Occipital lobe (tissue), 3 donors: ENCODE measurements at places on chromosomes 13 and 19.

GRCh38 chr19:16249826-16250404, 52.2 kb downstream of the AP1M1 start:
- no peak for DNase-seq

DNA sequence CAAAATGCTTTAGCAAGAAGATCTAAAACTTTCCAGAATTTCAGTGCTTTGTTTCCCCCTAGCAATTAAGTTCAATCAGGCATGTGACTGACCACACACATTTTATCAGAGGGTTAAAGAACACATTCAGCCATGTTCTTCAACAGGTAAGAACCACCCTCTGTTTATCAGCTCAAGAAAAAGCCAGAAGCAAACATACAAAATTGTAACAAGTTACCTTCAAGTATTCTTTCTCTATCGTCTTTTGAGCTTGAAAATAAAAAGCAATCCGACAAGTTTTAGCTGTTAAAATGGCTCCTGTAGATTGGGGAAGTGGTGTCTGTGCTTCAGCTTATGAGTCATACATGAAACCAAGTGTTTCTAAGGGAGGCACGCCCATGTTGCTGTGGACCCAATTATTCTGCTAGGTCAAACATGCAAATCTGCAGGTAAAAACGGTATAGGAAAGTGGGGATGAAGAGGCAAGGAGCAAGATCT, at the start of gene ELF1:
TSS of gene ELF1 (minus strand) at position 306 of the 477 bp plus-strand sequence. CDS start 37,262 bp downstream, outside the sequence.
- no peak for DNase-seq

GRCh38 chr13:32446773-32447465, 19.0 kb upstream of the N4BP2L1 start:
- DNase-seq, result no peak

DNA sequence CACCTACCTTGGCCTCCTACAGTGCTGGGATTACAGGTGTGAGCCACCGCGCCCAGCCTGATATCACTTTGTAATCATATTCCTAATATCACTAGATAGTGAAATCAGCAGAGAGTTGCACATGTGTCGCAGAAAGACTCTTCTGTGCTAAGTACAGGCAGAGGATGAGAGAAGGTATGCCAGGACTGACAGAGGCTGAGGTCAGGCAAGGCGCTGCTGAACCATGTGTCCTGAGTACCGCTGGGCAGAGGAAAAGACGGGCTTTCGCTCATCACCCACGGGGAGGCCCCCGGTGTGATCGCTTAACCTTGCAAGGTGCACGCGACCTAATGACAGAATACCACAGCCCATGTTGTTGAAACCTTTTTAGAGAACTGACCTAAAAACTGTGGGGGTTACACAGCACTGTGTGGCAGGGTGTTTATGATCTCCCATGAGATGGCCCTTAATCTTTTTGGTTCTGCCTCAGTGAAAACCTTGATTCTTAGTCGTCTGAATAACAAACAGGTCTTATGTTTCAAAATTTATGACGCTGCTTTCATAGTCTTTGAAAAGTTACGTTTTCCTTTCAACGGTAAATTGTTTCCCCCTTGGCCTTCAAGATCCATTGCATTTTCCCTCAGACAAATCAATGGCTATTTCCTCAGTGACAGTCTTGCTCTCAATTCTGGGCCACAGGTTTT, 12.2 kb downstream of the GJA3 start:
- DNase-seq, result no peak

DNA sequence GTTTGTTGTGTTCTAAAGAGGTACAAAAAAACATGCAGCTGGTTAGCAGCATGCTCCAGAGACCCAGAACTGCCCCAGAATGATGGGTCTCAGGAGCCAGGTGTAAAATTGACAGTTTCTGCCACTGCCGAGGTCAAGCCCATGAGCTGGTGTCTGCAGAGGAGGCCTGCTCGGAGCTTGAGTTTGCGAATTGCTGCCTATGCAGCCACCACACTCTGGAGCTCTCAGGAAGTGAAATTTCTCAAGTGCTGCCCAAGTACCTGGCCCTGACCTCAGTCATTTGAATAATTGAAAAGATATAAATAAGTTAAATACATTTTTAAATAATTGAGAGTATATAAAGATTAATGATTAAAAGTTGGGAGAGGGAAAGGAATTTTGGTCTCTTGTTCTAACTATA, 66.4 kb downstream of the ZAR1L start:
- DNase-seq, result no peak
